ENCODE measurements at places on chromosomes 1 and 21.

- H3K36me3 ChIP-seq, result peaks cover 16% of the 10 kb centered on the region
- no peaks in the 10 kb centered on the region for H3K27me3 ChIP-seq
- no peak overlapping the region for H3K27ac ChIP-seq
- H3K4me1 ChIP-seq, result no peaks in the 10 kb centered on the region
- H3K4me3 ChIP-seq, result no peak overlapping the region
These were observed 73.9 kb downstream of the RAB3GAP2 start for GRCh38 chr1:220198186-220199005.

DNA sequence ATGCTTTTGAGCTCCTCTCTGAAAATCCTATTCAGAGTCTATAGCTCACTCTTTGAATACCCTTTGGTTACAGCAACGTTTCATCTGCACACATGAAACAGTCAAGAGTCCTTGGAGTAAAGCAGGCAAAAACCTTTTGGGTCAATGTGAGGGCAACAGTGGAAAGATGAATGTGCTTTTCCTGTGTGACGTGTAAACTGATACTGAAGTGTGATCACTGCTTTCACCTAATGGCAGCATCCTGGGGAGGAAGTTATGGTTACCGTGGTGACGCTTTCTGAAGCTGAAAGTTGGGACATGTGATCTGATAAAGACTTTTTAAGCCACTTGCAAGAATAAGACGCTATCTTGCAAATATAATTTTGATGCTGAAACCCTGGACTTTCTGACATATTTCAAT is 160.0 kb downstream of the SEC16B start:
- H3K27me3 ChIP-seq, result no peaks in the 10 kb centered on the region
- DNase-seq, result no peak
- H3K36me3 ChIP-seq, result no peaks in the 10 kb centered on the region
- no peak overlapping the region for H3K27ac ChIP-seq
- H3K4me1 ChIP-seq, result no peaks in the 10 kb centered on the region

- H3K4me1 ChIP-seq, result no peaks in the 10 kb centered on the region
- no peak for DNase-seq
- peaks cover 13% of the 10 kb centered on the region for H3K27me3 ChIP-seq
- no peak overlapping the region for H3K4me3 ChIP-seq
- no peaks in the 10 kb centered on the region for H3K36me3 ChIP-seq
These were observed 106.5 kb downstream of the PLPP3 start for GRCh38 chr1:56472860-56473259.

GRCh38 chr1:228744918-228745317 is 9.6 kb downstream of the RHOU start:
- H3K27ac ChIP-seq, result no peak overlapping the region
- no peak for DNase-seq
- H3K4me3 ChIP-seq, result no peak overlapping the region
- peaks cover 9% of the 10 kb centered on the region for H3K27me3 ChIP-seq

- H3K27me3 ChIP-seq, result no peaks in the 10 kb centered on the region
- no peak for DNase-seq
- H3K27ac ChIP-seq, result no peak overlapping the region
- H3K36me3 ChIP-seq, result peaks cover 40% of the 10 kb centered on the region
These were observed 141.8 kb downstream of the DYRK1A start for GRCh38 chr21:37508341-37508740.

- H3K27me3 ChIP-seq, result no peaks in the 10 kb centered on the region
- no peaks in the 10 kb centered on the region for H3K36me3 ChIP-seq
- no peaks in the 10 kb centered on the region for H3K4me1 ChIP-seq
- H3K4me3 ChIP-seq, result no peak overlapping the region
- no peak for DNase-seq
- no peak overlapping the region for H3K27ac ChIP-seq
These were observed 179.7 kb upstream of the ST6GALNAC5 start for GRCh38 chr1:76687307-76688175.

DNA sequence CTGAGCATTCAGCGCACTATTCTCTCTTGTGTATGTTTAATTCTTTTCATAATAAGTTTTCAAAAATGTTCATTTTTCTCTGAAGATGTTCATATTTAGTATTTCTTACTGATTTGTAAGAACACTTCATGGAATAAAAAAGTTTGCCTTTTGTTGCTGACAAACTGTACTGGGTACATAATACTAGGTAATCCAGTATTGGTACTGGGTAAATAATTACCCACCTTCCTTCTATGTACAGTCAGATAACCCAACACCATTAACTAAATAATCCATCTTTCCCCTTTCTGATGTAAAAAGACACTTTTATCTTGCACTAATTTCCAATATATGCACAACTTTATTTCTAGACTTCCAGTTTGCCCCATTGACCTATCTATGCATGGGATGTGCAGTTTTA is 23.9 kb downstream of the APP start:
- H3K27me3 ChIP-seq, result no peaks in the 10 kb centered on the region
- no peak for DNase-seq
- H3K36me3 ChIP-seq, result peaks cover 12% of the 10 kb centered on the region
- H3K27ac ChIP-seq, result no peak overlapping the region
- no peak overlapping the region for H3K4me3 ChIP-seq

DNA sequence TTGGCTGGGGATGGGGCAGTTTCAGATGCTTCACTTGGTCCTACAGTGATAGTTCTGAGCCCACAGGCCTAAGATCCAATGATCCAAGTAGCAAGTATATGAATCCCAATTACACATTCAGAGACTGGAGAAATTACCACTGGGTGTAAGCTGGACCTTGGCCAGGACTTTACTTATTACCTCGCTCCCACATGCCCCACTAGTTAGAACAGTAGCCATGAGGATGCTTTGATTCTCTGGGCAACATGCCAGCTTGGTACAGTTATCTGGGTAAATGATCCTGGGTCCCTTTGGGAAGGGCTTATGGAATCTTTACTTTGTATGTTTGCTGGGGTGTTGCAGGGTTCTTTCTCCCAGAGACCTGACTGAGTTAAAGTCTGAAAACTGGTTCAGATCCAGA is 5.0 kb upstream of the FCAMR start:
- no peaks in the 10 kb centered on the region for H3K36me3 ChIP-seq
- DNase-seq, result no peak
- no peak overlapping the region for H3K4me3 ChIP-seq
- H3K27ac ChIP-seq, result no peak overlapping the region
- peaks cover 48% of the 10 kb centered on the region for H3K27me3 ChIP-seq

GRCh38 chr1:158818560-158818959 is 12.6 kb upstream of the MNDA start:
- peak overlapping the region; percentile 75 for H3K27ac ChIP-seq
- H3K4me3 ChIP-seq, result peak overlapping the region; percentile 30
- DNase-seq, result no peak
- H3K36me3 ChIP-seq, result peaks cover 5% of the 10 kb centered on the region
- H3K4me1 ChIP-seq, result peaks cover 37% of the 10 kb centered on the region
- peaks cover 2% of the 10 kb centered on the region for H3K27me3 ChIP-seq

- no peak overlapping the region for H3K4me3 ChIP-seq
These were observed 12.4 kb upstream of the ZNF691 start for GRCh38 chr1:42833981-42834380.

GRCh38 chr1:154813300-154813816 is 56.7 kb downstream of the KCNN3 start:
- H3K4me3 ChIP-seq, result no peak overlapping the region
- no peak for DNase-seq
- no peaks in the 10 kb centered on the region for H3K36me3 ChIP-seq
- no peak overlapping the region for H3K27ac ChIP-seq
- peaks cover 13% of the 10 kb centered on the region for H3K4me1 ChIP-seq
- peaks cover 5% of the 10 kb centered on the region for H3K27me3 ChIP-seq

GRCh38 chr1:118214866-118215265 is 29.8 kb upstream of the SPAG17 start:
- no peaks in the 10 kb centered on the region for H3K27me3 ChIP-seq
- no peak overlapping the region for H3K27ac ChIP-seq
- DNase-seq, result no peak

- no peak for DNase-seq
- no peak overlapping the region for H3K27ac ChIP-seq
- no peaks in the 10 kb centered on the region for H3K36me3 ChIP-seq
- no peaks in the 10 kb centered on the region for H3K4me1 ChIP-seq
- no peak overlapping the region for H3K4me3 ChIP-seq
- H3K27me3 ChIP-seq, result no peaks in the 10 kb centered on the region
These were observed 76.9 kb upstream of the HAO2 start for GRCh38 chr1:119291611-119292206.

DNA sequence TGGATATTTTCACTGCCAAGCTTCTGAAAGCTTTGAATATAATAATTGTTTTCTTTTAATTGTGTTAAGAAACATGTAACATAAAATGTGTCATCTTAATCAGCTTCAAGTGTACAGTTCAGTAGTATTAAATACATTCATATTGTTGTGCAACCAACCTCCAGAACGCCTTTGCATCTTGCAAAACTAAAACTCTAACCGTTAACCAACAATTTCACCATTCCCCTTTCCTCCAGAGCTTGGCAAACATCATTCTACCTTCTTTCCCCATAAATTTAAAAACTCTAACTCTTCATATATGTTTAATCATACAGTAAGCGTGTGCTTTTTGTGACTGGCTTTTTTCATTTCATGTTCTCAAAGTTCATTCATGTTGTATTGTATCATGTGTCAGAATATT is 2.1 kb downstream of the MNDA start:
- peaks cover 20% of the 10 kb centered on the region for H3K4me1 ChIP-seq
- H3K27ac ChIP-seq, result no peak overlapping the region
- H3K36me3 ChIP-seq, result peaks cover 13% of the 10 kb centered on the region
- no peak overlapping the region for H3K4me3 ChIP-seq
- DNase-seq, result no peak

DNA sequence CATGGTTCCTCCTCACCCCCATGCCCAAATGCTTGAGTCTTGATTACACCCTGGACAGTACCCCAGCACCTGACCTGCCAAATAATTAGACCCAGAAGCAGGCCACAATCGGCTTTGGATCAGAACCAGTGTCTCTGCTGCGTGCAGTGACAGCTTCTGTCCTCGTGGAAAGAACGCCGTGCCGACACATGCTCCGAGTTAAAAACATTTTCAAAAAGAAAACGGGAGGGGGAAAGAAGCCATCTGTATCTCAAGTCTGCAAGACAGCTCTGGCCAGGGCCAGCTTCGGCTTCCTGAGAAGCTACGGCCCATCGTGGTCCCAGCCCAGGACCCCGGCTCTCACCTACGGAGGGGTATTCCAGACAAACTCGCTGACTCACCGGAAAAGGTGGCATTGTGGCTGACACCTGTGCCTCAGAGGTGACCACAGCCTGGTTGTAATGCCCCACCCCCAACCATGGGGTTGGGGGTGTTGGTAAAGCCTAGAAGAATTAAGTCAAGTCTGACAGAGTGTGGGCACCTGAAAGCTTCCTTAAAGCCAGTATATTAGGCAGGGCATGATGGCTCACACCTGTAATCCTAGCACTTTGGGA is 25.8 kb downstream of the SSBP3 start:
- no peak overlapping the region for H3K4me3 ChIP-seq
- no peaks in the 10 kb centered on the region for H3K27me3 ChIP-seq
- DNase-seq, result no peak
- H3K27ac ChIP-seq, result no peak overlapping the region

DNA sequence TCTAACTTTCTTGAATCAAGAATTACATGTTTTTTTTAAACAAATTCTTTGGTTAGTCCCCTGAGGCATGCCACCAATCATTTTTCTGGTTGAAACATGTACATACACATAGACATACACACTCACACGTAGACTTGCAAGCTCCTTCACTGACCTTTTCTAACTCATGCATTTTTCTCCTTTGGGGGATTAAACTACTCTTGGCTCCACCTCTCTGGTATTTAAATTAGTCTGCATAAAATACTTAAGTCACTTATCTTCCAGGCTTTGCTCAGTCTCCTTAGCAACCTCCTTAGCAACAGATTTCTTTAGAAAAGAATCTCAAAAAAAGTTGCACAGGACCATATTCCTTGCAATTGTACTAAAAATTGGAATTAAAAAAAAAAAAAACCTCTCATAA is 440.9 kb upstream of the LRRC7 start:
- H3K36me3 ChIP-seq, result no peaks in the 10 kb centered on the region
- DNase-seq, result no peak
- H3K27ac ChIP-seq, result no peak overlapping the region
- no peak overlapping the region for H3K4me3 ChIP-seq
- no peaks in the 10 kb centered on the region for H3K4me1 ChIP-seq

GRCh38 chr1:52976183-52977035 is 49.3 kb downstream of the SCP2 start:
- no peaks in the 10 kb centered on the region for H3K27me3 ChIP-seq
- peaks cover 20% of the 10 kb centered on the region for H3K36me3 ChIP-seq
- H3K4me1 ChIP-seq, result peaks cover 3% of the 10 kb centered on the region
- DNase-seq, result no peak
- H3K4me3 ChIP-seq, result no peak overlapping the region
- H3K27ac ChIP-seq, result no peak overlapping the region

GRCh38 chr21:42567861-42568260 is 54.2 kb downstream of the SLC37A1 start:
- no peak overlapping the region for H3K4me3 ChIP-seq
- DNase-seq, result no peak
- H3K36me3 ChIP-seq, result peaks cover 8% of the 10 kb centered on the region
- H3K4me1 ChIP-seq, result no peaks in the 10 kb centered on the region
